ENCODE measurements at places on chromosomes 4 and X.

DNA sequence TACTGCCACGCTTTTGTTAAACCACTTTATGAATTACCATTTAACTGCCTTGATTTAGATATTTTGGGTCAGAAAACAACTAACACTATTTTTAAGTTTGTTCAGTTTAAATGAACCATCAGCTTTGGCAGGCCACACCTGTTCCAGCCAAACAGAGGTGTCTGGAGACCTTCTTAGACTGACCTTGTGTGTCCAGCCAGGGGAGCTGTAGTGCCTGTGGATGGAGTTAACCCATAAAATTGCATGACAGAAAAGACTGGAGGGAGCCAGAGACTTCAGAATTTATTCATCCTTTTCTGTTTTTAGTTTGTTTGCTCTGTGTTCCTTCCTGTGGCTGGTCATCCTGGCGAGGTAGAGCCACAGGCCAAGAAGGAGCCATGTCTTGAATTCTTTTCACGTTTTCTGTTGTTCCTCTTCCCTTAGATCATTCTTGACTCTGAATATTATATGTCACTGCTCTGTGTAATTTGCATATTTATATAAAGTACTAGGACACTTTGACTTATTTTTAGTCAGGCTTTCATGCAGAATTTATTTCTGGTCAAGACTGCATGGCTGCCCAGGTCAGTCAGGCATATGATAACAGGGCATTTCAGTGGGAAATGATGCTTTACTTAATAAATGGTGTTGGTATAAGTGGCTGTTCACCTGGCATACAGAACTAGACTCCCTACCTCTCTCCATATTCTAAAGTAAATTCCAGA, 26.7 kb downstream of the HERC3 start:
- DNase-seq, result no peak

- no peak for DNase-seq
These were observed 672 bp downstream of the PGM2 start for GRCh38 chr4:37827030-37827685.

- DNase-seq, result no peak
These were observed 19.7 kb upstream of the CXCL6 start for GRCh38 chr4:73816814-73817213.

- no peak for DNase-seq
These were observed 2.4 kb downstream of the CXXC4 start for GRCh38 chr4:104492183-104492771.

DNA sequence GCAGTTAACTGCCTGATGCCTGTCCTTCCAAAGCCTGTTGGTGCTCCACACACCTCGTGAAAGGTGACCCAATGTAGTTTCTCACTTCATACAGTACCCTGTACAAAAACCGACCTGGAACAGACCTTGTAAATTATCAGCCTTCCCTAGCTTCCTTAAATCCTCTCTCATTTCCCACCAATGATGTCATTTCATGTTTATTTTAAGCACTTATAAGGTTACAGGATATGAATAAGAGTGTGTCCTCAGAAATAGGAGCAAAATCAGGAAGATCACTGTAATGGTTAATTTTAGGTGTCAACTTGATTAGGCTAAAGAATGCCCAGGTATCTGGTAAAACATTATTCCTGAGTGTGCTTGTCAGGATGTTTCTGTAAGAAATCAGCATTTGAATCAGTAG, 44.7 kb downstream of the TMEM150C start:
- no peak for DNase-seq

GRCh38 chr4:31379364-31379763, 659.2 kb downstream of the PCDH7 start:
- DNase-seq, result no peak

- DNase-seq, result no peak
These were observed 40.9 kb upstream of the IL13RA2 start for GRCh38 chrX:115058276-115058675.

GRCh38 chr4:42785817-42786216, 106.7 kb upstream of the GRXCR1 start:
- no peak for DNase-seq

- no peak for DNase-seq
These were observed 45.9 kb downstream of the VEGFC start for GRCh38 chr4:176746846-176747245.

DNA sequence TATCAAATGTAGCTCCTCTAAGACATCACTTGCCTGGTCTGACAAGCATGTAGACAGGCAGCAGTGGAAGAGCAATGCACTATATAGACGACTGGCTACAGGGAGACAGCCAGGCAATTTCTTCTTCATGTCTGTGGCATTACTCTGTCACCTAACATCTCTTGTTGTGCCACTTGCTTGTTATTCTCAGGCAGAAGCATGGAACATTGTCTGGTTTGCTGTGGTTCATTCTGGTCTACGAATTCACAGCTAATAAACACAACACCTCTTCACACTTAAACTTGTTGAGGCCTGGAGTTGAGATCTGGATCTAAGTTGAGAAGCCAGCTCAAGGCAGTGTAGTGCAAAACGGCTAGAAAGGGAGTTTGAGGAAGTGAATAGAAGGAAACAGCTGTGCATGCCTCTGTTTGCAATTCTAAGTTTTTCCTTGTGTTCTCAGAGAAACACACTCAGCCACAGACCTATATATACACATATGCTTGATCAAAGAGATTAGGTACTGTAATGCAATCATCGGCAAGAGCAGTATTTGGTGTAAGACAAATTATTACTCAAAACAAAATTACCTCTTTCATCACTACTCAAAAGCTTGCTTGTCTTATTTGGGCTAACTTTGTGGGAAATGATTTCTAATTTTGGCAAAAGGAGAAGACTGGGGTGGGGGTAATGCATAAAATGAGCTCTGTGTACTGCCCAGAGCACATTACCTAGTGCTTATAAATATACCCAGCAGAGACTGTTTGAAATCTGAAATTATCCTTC, 243.8 kb downstream of the PPP3CA start:
- no peak for DNase-seq

GRCh38 chrX:154457491-154458115, 478 bp upstream of the PLXNA3 start:
- no peak for DNase-seq

GRCh38 chr4:109578846-109579245, 18.8 kb downstream of the MCUB start:
- no peak for DNase-seq

- no peak for DNase-seq
These were observed 33.6 kb downstream of the GSPT2 start for GRCh38 chrX:51776851-51777250.
